Activated gamma-delta T cell treated with Interleukin-2 at 50 U/mL for 16 hours (primary cell): ENCODE measurements at places on chromosomes 4 and X.

DNA sequence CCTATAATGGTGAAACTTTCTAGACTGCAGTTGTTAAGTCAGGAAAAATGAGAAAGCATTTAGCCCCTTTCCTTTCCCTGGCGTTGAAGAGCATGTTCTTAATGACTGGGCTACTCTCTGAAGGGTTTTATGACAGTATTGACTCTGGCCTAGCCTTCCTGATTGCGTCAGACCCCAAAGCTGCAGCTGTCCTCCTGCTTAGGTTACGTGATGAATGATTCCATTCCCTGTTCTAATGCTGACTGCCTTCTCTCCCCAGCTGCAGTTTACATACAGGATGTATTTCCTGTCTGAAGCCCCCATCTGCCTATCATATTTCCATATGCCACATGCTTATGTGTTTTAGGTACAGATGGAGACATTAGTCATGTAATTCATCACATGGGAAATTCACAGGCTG is 105.8 kb upstream of the EGFL6 start:
- no peak for DNase-seq

GRCh38 chrX:45208121-45208856 is 7.6 kb upstream of the DIPK2B start:
- no peak for DNase-seq

GRCh38 chr4:155535802-155536454 is 130.7 kb upstream of the GUCY1A1 start:
- DNase-seq = no peak

DNA sequence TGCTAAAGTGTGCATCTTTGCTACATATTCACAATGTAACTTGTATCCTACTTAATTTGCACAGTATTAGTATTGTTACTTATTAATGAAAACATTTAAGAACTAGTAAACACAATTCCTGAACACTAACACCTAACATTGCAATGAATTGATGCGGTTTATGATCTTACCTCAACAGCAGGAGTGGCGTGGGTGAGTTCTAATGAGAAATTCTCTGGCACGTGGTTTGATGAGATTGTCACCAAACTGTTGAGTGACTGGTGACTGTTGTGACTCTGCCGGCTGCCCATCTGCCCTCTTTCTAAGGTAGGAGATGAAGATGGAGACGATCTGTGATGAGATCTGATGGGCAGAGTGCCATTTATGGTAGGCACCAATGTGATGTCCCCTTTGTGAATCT is 2.9 kb downstream of the PCDH18 start:
- DNase-seq = no peak

- peak; percentile 7 for DNase-seq
These were observed 24.5 kb downstream of the ZNF41 start for GRCh38 chrX:47458528-47458927.

- DNase-seq = no peak
These were observed 27.2 kb downstream of the OCIAD1 start for GRCh38 chr4:48858130-48858529.

GRCh38 chr4:52862639-52863161 is 583 bp downstream of the RASL11B start:
- no peak for DNase-seq

GRCh38 chrX:31092970-31093638 is 21.3 kb upstream of the FTHL17 start:
- DNase-seq = no peak

GRCh38 chr4:146095860-146096259 is 79.7 kb upstream of the LSM6 start:
- no peak for DNase-seq

- DNase-seq = no peak
These were observed 260.5 kb downstream of the MAPK10 start for GRCh38 chr4:86099348-86099747.

DNA sequence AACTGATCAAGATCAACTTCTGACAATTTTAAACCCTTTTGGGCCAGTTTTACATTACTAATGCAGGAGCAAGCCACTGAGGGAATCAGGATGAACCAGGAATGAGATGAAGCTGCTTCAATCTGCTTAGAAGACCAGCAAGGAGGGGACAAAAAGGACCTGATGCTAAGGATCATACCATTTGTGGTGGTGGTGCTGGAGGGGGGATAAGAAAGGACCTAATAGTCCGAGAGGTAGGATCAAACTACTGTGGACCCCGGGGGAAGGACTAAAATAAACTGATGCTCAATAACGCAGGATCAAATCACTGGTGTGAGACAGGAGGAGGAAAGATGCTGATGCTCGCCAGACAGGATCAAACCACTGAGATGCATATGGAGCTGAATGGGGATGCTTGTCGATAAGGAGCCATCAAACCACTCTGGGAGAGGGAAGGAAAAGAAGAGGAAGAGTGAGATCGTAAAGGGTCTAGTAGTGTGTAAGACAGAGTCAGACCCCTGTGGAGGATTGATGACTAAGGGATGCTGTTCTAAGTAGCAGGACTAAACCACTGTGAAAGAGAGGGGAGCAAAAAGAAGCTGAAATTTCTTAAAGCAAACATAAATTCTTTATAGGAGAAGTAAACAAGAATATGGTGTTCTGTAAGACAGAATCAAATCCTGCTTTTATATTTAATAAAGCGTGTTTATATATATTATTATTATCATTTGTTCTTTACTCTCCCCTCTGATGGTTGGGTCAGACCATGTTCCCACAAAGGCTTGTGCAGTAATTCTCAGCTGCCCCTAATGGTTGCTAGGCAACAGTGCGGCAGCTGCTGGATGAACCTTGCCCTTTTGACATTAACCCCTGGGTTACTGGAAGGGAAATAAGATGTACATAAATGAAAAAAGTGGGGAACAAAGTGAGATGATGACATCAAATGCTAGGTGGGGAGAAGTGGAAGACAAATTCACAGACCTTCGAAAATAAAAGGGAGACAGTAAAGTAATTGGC is 432.5 kb upstream of the FGF16 start:
- no peak for DNase-seq

DNA sequence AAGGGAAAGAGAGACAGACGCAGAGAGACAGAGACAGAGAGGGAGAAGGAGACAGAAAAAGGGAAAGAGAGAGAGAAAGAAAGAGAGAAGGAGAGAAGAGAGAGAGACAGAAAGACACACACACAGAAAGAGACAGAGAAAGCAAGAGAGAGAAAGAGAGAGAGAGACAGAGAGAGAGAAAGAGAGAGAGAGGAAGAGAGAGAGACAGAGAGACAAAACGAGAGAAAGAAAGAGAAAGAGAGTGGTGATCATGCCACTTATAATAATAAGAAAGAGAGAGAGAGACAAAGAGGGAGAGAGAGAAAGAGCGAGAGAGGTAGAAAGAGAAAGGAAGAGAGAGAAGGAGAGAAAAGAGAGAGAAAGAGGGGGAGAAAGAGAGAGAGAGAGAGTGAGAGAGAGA is 51.4 kb downstream of the SHOX start:
- DNase-seq = no peak

- no peak for DNase-seq
These were observed 87.5 kb downstream of the PPP3CA start for GRCh38 chr4:101259876-101260275.
